ENCODE measurements at places on chromosomes 13 and 19. TPM values are rescaled to one million over a fixed set of nuclear protein-coding genes. Genes with fewer than 3 reads are reported as not detected.

CD209 gene
- 1.6 TPM for total RNA-seq

NPHS1 gene
- not detected for total RNA-seq

FCAR gene
- not detected for total RNA-seq

CNMD gene
- not detected for total RNA-seq

IGFL3 gene
- total RNA-seq: not detected

CPT1C gene
- total RNA-seq: 3.0 TPM

ZNF837 gene
- total RNA-seq: 3.3 TPM

MUC16 gene
- total RNA-seq: not detected

- no peaks in the 10 kb centered on the region for H3K36me3 ChIP-seq
- H3K27me3 ChIP-seq: no peaks in the 10 kb centered on the region
- H3K4me1 ChIP-seq: peaks cover 6% of the 10 kb centered on the region
- H3K27ac ChIP-seq: no peak overlapping the region
- no peak for DNase-seq
These were observed 18.0 kb downstream of the PRR36 start for GRCh38 chr19:7856109-7856591.

DNA sequence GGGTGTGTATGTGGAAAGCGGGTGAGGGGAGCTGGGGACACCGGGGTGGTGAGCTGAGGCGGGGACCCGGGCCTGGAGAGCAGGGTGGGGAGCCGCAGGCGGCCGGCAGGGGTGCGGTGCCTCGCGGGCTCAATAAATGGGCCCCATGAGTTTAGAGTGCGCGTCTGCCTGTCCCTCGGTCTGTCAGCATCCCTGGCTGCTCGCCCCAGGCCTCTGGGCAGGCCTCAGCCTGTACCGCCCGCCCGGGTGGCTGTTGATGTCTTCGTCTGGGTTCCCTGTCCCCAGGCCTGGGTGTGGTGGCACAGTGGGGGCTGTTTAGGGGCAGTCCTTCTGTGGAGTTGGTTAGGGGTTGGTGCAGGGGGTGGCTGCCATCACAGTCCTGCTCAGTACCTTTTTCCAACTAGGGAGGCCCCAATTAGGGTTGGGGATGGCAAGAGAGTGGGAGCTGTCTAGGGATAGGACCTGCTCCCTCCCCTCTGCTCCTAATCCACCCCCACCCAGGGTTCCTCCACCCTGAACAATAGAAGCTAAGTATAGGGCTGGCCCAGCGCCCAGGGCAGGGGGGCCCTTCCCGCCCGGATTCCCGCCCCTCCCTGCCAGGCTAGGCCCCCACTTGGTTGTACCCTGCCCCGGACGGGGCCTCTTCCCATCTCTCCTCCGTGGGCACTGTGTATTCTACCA, 12.2 kb downstream of the CIC start:
- H3K27ac ChIP-seq: peak overlapping the region; percentile 89
- peaks cover 76% of the 10 kb centered on the region for H3K4me1 ChIP-seq

- no peak overlapping the region for H3K27ac ChIP-seq
- no peak overlapping the region for H3K4me3 ChIP-seq
- DNase-seq: no peak
- H3K27me3 ChIP-seq: no peaks in the 10 kb centered on the region
These were observed 15.1 kb downstream of the PCDH8 start for GRCh38 chr13:52833296-52833875.

DNA sequence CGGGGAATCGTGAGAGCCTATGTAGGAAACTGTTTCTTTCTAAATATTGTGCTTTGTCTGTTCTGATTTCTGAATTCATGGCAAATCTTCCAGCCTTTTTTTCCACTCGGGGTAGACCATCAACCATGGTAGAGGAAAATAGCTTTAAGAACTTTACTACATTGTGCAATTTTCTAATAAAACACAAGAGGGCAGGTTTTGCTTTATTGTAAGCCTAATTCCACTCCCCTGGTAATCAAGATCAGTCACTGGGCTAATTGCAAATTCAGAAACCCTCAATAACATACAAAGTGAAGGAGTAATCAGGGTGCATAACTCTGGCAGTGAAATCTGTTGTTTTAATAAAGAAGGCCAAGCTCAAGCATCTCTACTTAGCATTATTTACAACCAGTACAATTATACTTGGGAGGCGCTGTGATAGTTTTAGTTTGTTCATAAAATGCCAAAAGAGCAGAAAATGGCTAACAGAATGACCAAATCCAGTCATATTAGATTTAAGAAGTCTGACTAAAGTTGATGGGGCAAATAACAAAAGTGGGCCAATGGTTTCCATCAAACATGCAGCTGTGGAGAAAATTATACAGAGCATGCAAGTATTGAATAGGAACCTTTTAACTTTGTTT, 43.8 kb downstream of the DCT start:
- no peaks in the 10 kb centered on the region for H3K36me3 ChIP-seq
- H3K4me1 ChIP-seq: no peaks in the 10 kb centered on the region
- no peak overlapping the region for H3K4me3 ChIP-seq
- no peak for DNase-seq

DNA sequence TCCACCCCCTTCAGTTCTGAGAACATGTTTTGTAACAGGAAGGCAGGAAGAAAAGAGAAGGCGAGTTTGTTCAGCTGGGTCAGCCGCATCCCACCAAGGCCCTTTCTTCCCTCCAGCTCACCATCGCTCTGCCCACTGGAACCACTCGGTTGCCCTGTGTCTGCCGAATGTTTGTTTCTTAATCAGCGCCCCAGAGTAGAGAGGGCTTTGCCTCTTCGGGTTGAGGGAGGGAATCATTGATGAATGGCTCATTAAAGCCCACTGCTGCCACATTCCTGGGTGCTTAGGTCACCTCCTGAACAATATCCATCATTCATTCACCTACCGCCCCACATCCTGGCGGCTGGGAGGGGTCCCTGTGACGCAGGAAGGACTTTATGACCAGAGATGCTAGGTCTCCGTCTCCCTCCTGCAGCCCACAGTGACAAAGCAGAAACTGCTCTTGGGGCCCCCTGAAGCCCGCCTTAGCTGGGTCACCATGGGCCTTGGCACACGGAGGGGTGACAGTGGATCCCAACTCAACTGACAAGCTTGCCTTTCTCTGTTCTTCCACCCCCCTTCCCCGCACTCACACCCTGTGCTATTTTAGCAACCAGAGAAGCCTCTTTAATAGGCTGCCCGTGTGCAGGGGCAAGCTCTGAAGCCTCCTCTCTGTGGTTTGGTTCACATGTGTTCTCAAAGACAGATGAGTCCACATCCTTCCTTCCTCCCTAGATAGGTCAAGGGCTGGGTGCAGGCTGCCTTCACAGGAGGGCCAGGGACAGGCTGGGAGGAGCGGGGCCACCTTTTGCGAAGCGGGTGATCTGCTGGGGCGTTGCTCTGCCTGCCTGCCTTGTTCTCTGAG, 46.2 kb downstream of the ACTN4 start:
- H3K27ac ChIP-seq: peak overlapping the region; percentile 89
- H3K36me3 ChIP-seq: peaks cover 33% of the 10 kb centered on the region
- no peak overlapping the region for H3K4me3 ChIP-seq
- DNase-seq: peak; percentile 53
- H3K4me1 ChIP-seq: peaks cover 74% of the 10 kb centered on the region

GRCh38 chr13:76293346-76293745, 592.9 kb downstream of the KCTD12 start:
- H3K36me3 ChIP-seq: no peaks in the 10 kb centered on the region
- no peak for DNase-seq
- H3K27ac ChIP-seq: no peak overlapping the region

GRCh38 chr13:110624766-110625756, 9.7 kb downstream of the NAXD start:
- no peak for DNase-seq
- peak overlapping the region; percentile 75 for H3K27ac ChIP-seq
- no peak overlapping the region for H3K4me3 ChIP-seq
- peaks cover 56% of the 10 kb centered on the region for H3K36me3 ChIP-seq
- no peaks in the 10 kb centered on the region for H3K27me3 ChIP-seq

DNA sequence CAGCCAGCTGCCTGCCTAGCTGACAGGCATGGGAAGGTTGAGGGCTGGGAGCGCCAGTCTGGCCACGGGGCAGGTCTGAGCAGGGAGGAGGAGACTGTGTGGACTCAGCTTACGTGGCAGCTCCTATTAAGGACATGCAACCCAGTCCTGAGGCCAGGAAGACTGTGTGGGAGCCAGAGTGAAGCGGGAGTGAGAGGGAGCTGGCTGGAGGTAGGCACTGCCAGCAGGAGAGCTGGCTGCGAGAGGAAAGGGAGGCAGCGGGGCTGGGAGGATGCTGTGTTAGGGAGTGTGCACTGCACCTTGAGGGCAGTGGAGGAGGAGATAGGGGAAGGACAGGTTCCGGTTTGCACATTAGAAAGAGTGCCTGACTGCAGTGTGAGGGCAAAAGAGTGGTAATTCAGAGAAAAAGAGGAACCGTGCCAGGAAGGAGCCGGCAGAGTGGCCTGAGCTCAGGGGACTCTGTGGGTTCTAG, 99.2 kb downstream of the SLC7A1 start:
- no peak overlapping the region for H3K4me3 ChIP-seq
- no peaks in the 10 kb centered on the region for H3K36me3 ChIP-seq
- no peak overlapping the region for H3K27ac ChIP-seq
- H3K27me3 ChIP-seq: no peaks in the 10 kb centered on the region

- H3K4me1 ChIP-seq: no peaks in the 10 kb centered on the region
- no peak overlapping the region for H3K27ac ChIP-seq
- no peak overlapping the region for H3K4me3 ChIP-seq
- no peaks in the 10 kb centered on the region for H3K27me3 ChIP-seq
- no peaks in the 10 kb centered on the region for H3K36me3 ChIP-seq
These were observed 10.4 kb downstream of the ZNF93 start for GRCh38 chr19:19911150-19911549.
